HS-27A (cell line): ENCODE measurements at places on chromosomes 5 and 9.
A peak's percentile ranks its signal among the peaks of the same experiment; 100 is the strongest.

DNA sequence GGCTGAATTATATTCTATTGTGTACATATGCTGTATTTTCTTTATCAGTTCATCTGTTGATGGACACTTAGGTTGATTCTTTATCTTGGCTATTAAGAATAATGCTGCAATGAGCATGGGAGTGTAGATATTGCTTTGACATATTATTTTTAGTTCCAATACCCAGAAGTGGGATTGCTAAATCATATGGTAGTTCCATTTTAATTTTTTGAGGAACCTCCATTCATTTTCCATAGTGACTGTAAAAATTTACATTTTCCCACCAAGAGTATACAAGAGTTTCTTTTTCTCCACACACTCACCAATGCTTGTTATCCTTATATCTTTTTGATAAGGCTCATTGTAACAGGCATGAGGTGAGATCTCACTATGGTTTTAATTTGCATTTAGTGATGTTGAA is 19.4 kb downstream of the JAK2 start:
- DNase-seq, result no peak

- no peak for DNase-seq
Measured at GRCh38 chr5:94691949-94692348, 73.5 kb downstream of the SLF1 start.

GRCh38 chr5:10478436-10478835 is 36.8 kb downstream of the ROPN1L start:
- peak; percentile 71 for DNase-seq

GRCh38 chr9:97109194-97109811 is 70.4 kb upstream of the CTSV start:
- no peak for DNase-seq

- DNase-seq, result no peak
Measured at GRCh38 chr9:68704814-68705530, at the start of gene PIP5K1B. Gene PIP5K1B, plus strand, starts transcription at chr9:68705240. Its CDS starts 117,375 bp downstream, at chr9:68822615.

- DNase-seq, result no peak
Measured at GRCh38 chr5:107058803-107059202, 611.9 kb downstream of the EFNA5 start.

GRCh38 chr5:139651043-139651834 is 3.1 kb downstream of the CXXC5 start:
- DNase-seq, result no peak

- no peak for DNase-seq
Measured at GRCh38 chr5:53399926-53400697, 80.3 kb upstream of the FST start.

DNA sequence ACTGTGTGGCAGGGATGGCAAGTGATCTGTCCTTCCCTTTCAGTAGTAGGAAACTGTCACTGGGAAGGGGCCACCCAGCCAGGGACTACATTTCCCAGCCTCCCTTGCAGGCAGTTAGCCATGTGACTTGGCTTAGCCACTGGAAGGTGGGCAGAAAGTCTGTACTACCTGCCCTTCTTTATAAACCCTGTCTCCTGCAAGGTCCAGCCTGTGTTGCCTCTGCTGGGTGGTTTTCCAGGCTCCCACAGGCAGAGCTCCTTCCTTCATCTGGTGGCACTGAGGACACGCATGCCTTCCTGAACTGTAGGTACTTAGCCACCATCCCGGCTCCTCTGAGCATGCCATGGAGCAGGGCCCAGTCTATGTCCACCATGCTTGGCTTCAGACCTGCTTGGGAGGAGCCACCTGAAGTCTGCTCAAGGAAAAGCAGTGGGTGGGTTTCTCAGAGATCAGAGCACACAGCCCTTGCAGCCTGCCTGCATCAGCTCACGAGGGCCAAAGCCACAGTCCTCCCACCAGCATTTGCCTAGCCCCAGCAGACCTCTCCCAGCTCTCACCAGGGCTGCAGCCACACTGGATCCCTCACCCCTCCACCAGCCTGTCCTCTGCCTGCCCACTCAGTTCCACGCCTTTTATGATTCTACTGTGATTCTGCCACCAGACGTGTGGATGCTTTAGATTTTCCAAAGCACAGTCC is 16.7 kb upstream of the SLC25A51 start:
- DNase-seq, result no peak

DNA sequence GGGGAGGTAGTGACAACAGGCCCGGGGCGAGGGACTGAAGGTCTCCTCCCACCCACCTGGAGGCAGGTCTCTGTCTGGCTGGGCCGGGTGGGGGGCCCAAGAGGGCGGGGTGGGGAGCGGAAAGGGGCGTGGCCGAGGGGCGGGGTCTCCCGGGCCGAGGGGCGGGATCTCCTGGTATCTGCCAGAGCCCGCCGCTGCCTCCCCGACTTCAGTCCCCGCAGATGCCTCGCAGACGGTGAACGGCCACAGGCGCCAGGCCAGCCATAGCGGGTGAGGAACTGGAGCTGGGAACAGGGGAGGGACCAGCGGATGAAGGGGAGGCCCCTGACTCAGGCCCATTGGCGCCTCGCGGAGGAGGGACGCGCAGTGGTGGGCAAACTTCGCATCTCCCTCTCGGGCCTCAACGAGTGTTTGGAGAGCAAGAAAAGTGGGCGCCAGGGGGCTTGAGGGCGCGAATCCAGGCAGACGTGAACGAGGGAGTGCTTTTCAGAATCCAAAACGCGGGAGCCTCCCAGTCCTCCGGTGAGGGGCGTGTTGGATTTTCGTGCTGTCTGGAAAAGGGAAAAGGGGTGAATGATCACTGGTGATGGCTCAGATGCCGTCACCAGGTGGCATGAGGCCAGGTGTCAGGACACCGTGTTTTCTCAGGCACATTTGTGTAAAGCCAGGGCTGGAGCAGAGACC is at the start of gene ADGRD2:
ADGRD2 (plus strand) TSS at position 211 of the 684 bp plus-strand sequence. CDS start 1,216 bp downstream, outside the sequence.
- DNase-seq, result no peak

GRCh38 chr5:131288328-131288727 is 24.5 kb downstream of the CDC42SE2 start:
- no peak for DNase-seq

- no peak for DNase-seq
Measured at GRCh38 chr5:5422819-5423515, 490 bp downstream of the ICE1 start.

GRCh38 chr9:131833906-131834305 is 94.0 kb upstream of the RAPGEF1 start:
- no peak for DNase-seq

DNA sequence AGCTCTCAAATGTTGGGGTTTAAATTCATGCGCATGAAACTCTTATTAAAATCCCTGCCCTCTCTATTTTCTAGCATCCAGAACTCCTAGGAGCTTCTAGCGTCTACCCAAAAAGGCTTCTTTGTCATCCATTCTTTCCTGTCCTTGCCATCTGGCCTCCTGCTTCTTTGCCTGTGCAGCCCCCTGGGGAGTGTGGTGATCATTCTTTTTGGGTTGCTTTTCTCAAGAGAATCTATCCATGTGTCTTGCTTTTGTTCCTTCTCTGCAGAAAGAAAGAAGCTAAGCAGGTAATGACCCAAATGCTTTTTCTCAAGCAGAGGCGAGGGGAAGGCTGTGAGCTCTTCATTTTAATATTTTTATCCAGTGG is 26.6 kb downstream of the SKP2 start:
- no peak for DNase-seq

DNA sequence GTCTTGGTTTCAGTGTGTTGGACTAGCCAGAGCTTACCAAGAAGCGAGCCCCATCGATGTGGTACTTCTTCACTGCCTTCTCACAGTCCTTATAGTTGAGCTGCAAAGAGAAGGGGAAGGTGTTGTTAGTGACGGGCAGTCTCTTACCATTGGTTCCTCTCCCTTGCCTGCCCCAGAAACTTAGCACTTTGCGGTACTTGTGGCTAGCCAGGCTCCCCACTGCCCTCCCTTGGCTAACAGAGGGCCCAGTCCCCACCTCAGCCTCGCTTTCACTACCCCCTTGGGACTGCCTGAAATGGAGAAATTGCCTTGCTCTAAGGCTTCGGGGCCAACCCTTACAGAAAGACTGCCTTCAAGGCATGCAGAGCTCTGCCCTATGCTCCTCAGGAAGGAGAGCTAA is 4.3 kb downstream of the LCP2 start:
- no peak for DNase-seq

DNA sequence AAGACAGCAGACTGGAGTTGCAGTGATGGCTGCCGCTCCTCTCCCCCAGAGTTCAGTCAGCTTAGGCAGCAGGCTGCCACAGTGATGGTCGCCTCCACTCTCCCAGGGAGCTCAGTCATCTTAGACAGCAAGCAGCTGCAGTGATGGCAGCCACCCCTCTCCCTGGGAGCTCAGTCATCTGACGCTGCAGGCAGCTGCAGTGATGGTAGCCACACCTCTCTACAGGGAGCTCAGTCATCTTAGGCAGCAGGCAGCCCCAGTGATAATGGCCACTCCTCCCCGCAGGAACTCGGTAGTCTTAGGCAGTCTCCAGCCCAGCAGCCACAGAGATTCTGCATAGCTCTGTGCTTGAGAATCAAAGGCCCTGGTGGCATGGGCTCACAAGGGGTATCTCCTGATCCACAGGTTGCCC is 582.7 kb downstream of the DTWD2 start:
- no peak for DNase-seq

DNA sequence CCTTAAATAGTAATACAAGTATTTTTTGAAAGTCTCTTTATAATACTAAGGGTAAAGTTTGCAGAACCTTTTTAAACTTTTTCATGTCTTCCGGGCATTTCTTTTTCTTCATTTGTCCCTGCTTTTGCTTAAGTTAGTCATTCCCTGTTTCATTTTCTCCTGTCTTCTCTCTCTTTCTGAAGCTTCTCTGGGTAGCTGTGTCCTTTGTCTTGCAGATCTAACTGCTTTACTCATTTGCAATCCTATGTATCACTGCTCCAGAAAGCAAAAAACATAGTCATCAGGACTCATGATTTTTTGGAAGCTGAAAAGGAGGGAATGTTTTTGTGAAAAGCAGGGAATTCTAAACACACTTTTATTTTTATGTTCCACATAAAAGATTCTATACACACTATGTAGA is 301.7 kb downstream of the MRPS30 start:
- DNase-seq, result no peak

DNA sequence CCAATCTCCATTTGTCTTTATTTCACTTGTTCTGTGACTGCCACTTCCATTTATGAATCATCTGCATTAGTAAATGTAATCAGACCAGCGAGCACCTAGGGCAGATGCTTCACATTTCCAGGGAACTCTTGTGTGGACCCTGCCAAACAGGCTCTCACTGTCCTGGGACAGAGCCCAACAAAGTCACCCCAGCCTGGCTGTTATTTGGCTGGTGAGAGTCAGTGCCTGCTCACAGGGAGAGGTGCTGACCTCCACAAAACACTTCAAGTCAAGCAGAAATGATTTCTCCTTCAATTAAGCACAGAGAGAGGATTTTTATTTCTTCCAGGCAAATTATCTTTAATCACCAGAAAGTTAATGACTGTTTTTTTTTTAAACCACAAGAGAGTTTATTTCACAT is 568.0 kb downstream of the MTRR start:
- DNase-seq, result no peak

- DNase-seq, result no peak
Measured at GRCh38 chr9:137311171-137311985, 9.3 kb upstream of the NRARP start.

DNA sequence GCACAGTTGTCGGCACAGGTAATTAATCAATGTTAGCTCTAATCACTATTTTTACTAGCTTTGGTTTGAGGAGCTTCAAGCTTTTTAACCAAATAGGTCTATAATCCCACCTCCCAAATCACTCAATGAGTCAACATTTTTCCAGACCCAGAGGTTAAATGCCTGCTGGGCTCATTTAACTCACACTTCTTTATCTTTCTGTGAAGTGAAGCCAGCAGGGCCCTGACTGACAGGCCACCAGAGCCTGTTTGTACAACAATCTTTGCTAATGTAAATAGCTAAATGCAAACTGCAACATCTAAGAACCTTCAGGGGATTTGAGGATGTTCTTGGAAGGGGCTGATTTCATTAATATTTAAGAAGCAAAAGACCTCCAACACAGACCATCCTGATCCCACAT is 98.4 kb upstream of the NREP start:
- DNase-seq, result no peak

DNA sequence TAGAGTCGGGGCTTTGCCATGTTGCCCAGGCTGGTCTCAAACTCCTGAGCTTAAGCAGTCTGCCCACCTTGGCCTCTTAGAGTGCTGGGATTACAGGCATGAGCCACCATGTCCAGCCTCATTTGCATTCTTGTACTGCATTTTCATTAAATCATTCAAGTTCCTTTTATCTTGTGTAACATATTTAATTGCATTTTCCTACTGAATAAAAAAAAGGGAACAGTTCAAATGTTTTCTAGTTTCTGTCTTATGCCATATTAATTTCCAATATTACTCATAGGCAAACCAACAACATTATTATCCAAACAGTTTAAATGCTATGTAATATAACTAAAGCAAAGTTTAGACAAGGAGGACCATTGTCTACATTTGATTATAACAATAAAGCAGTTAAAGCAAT is 6.1 kb downstream of the SLC31A1 start:
- DNase-seq, result no peak

DNA sequence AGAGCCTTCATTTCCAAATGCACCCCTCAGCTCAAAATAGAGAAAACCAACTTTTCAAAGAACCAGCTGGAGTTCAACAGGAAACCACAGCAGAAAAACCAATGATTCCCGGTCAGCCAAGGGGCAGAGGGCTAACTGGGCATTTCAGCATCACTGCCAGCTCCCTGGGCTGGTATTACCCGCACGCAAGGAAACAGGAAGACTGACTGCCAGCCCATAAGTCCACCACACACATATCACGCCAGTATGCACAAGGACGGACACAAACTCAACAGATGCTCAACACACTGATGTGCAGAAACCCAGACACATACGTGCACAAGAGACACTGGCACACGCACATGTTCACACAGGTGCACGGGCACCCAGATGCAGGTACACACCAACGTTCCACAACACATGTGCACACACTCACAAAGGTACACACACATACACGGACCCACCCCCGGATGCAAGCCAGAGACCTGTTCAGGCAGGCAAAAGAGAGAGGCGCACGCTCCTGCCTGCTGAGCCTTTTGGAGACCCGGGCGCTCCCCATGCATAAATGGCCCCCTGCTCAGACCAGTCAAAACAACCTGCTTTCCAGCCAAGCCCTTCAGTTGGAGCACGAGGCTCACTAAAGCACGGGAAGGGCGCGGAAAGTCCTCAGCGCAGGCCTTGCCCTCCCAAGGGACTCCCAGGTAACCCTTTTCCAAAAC is 2.1 kb downstream of the ADAMTS2 start:
- DNase-seq, result no peak

DNA sequence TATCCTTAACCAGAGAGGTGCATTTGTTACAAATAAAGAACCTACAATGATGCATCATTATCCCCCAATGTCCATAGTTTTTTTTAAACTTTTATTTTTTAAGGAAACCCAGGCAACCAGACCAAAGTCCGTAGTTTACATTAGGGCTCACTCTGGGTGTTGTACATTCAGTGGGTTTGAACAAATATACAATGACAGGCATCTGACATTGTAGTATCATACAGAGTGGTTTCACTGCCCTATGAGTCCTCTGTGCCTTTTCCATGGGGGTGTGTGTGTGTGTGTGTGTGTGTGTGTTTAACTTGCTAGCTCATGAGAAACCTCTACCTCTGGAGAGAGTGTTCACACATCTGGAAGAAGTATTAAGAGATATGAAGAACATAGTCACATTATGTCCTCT is 141.5 kb downstream of the KDM4C start:
- DNase-seq, result no peak

- DNase-seq, result no peak
Measured at GRCh38 chr5:15026944-15027343, 155.4 kb upstream of the ANKH start.

- no peak for DNase-seq
Measured at GRCh38 chr5:54173251-54173650, 137.1 kb downstream of the ARL15 start.
